ENCODE measurements at places on chromosomes 1 and 21.

DNA sequence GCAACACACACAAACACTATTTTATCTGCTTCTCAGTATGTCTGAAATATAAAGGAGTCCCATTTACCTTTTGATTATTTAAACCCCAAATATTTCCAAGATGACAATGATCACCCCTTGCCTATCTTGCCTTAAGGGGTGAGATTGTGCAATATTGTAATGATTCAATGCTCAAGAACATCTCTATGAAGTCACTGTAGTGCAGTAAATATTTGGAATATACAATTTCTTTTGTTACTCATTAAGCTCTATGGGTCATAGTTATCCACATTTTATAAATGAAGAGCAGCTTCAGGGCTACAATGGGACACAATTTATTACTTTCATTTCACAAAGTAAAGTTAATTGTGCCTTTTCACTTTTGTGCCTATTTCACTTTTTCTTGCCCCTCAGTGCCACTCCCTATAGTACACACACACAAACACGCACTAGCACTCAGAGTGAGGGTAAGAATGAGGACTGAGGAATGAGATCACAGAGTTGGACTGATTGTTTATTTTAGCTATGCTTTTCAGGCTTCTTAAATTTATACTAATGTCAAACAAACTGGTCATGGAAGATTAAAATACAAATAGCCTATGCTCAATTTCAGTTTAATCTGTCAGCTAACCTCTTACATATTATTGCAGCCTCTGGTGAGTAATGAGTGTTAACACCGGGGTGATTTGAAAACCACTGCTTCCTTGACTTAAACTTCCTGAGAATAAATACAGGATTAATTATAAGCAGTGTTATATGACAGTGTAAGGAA, 521.0 kb upstream of the B3GALT2 start:
- DNase-seq, result no peak

GRCh38 chr21:36255663-36256062, 64.3 kb upstream of the MORC3 start:
- no peak for DNase-seq

DNA sequence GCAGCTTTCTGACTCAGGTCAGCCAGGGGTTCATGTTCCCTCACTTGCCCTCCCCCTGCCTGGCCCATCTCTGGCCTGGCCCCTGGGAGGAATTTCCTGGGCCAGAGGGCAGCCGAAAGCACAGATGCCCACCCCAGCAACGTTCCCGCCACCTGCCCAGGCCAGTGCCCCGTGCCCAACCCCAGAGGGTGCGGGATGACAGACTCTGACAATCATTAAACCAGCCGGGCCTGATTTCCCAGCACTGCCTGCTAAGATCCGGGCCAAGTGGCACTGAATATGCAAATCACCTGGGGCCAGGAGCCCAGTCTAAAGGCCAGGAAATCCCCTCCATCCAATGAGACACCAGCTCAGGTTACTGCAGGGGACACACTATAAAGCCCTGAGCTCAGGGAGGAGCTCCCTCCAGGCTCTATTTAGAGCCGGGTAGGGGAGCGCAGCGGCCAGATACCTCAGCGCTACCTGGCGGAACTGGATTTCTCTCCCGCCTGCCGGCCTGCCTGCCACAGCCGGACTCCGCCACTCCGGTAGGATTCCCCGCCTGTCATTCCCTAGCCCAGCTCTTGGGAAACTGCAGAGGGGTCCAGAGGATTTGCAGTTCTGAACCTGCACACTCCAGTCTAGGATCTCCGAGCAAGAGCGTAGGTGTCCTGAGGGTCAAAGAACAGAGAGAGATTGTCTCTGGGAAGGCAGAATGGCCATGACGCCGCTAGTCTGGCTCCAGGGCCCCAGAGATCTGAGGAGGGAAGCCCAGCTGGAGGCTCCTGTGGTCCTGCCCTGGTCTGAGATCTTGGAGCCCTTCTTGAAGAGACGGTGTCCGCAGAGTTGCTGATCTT, at the start of gene ELF3:
TSS of gene ELF3 (plus strand) at position 408 of the 836 bp plus-strand sequence. CDS start 550 bp downstream, outside the sequence.
- no peak for DNase-seq

- DNase-seq, result no peak
These were observed 46.4 kb downstream of the COL6A1 start for GRCh38 chr21:46027851-46028493.

DNA sequence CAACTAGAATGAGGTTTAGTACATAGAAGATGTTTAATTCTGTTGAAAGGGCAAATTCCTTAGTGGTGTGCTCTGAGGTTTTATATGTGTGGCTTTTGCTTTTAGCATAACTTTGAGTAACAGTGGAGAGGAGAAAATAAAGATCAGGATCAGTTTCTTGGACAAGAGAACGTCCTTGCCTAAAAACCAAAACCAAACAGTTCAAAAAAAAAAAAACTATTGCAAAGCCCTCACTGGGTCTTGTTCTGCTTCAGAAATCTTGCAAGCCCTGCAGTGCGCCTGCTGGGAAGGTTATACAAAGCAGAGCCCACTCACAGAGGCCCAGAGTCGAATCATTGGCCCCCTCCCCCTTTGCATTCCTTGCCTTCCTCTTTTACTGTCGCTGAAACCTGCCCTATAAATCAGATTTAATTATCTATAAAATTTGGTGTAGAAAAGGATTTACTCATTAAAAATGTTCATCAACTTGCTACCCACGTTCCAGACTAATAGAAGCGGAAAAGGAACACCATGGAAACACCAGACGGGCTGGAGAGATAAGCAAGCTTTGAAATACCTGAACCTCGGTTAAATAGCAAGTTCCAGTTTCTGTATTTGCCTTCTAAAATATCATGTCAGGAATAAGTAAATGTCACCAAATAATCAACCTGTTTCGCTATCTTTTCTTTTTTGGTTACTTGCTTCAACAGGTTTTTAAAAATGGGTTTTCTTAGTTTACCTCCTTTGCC, 201.6 kb upstream of the PTBP2 start:
- DNase-seq, result no peak

GRCh38 chr1:34710812-34711211, 44.0 kb upstream of the GJB5 start:
- no peak for DNase-seq

GRCh38 chr1:110962892-110963690, 631 bp downstream of the LRIF1 start:
- DNase-seq, result peak; percentile 43

DNA sequence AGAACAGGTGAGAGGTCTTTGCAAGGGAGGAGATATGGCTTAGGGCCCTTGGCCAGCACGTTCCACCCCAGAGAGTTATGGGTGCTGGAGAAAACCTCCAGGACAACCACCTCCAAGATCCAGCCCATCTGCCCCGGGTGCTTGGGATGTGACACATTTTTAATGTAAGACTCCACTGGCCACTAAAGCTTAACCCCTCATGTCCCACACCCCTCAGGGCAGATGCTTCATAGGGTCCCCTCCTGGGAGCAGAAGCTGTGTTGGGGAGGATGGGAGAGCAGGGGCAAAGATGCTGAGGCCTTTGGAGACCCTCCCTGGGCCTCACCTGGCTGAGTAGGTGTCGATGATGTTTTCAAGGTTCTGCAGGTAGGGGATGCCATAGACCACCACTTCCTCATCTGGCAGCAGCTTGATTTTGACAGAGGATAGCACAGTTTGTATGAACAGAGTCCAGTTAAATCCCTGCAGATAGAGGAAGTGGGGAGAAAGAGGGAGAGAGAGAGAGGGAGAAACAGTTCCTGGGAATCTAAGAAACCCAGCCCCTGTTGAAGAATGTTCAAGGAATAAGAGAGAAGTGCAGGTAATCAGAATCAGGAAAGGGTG, 11.9 kb downstream of the PRXL2B start:
- DNase-seq, result no peak

Measured in stimulated activated CD4-positive, alpha-beta T cell treated with anti-CD3 and anti-CD28 coated beads, TNF-alpha, amount 100 ng/mL, for 4 hours (primary cell).